ENCODE measurements at places on chromosomes 11 and 22.

DNA sequence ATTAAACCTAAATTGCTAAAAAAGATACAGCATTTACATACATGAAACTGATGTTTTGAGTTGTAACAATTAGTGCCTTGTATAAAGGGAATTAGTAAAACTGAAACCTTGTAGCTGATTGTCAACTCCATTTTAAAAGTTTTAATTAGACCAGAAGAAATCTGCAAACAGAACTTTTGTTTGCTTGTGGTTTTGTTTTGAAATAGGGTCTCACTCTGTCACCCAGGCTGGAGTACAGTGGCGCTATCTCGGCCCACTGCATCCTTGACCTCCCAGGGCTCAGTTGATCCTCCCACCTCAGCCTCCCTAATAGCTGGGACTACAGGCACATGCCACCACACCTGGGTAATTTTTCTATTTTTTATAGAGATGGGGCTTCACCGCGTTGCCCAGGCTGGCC is 86.5 kb upstream of the SLC6A5 start:
- no peak for DNase-seq

DNA sequence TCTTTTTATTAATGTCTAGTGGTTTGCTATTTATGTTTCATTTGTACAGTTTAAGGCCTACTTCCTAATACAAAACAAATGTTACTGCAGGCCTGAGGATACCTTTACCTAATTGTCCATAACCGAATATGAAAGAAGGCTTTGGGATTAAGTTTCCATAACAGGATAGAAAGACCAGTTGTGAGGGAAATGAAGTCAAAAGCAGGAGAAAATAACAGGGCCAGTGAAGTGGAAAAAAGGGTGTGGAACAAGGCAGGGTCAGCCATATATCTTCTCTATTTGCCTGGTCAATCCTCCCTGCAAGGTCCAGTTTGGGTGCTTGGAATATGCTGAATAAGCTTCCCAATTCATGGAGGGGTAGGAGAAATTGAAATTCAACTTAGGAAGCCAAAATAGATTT is 211.5 kb downstream of the SWAP70 start:
- no peak for DNase-seq

DNA sequence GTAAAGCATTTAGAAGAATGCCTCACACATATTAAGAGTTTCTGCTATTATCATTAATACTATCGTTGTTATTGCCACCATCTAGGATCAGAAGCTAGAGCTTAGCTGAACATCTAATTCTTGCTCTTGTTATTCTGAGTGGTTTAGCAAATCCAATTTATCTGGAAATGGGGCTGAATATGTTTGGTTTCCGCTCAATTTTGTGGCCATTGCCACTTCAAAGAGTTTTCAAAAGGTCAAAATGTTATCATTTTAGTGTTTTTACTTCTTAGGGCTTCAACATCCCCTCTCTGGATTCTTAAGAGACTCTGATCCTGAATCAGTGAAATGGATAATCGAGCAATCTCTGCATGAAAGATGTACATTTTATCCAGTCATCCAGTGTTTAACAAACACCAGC is 10.2 kb upstream of the PIK3IP1 start:
- no peak for DNase-seq

DNA sequence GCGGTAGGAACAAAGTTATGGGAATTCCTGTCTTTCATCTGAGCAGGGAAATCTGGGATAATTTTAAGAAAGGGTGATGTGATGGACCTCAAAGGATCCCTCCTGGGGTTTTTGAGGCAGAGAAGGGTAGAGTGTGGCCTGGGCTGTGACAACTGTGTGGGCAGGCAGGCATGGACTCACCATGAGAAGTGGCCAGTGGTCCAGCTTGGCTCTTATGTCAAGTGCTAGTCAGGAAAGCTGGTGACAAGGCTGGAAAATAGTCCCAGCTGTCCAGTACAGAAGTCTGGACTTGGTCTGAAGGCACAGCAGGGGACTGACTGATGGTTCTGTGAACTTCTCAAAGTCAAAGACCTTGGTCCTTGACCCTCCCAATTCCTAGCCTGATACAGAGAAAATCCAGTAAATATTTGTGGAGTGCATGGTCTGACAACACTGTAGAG is 1.7 kb downstream of the PPFIBP2 start:
- DNase-seq = no peak

- no peak for DNase-seq
Observed at GRCh38 chr11:111086058-111086457, 159.5 kb upstream of the POU2AF2 start.

DNA sequence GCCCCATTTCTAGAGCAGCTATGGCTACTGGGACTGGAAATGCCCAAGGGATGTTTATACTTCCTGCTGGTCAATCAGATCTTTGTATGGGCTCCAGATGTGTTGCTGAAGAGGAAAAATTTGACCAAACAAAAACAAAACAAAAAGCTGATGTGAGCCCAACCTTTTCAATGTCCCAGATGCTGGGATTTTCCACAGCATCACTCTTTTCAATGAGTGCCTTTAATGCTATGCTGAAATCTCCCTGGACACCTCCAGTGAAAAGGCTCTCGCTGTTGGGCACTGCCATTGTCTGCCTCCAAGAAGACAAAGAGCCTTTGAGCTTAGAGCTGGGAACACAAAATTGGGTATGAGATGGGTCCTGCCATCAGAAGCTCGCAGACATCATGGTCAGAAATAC is 671.9 kb downstream of the NTM start:
- DNase-seq = no peak
